SJCRH30 (cell line): ENCODE measurements at places on chromosomes 13 and 19. TPM values are rescaled to one million over a fixed set of nuclear protein-coding genes. Genes with fewer than 3 reads are reported as not detected.
A peak's percentile ranks its signal among the peaks of the same experiment; 100 is the strongest.

- H3K27ac ChIP-seq, result no peak overlapping the region
- no peaks in the 10 kb centered on the region; the same call in 1 of the 2 replicates for H3K27me3 ChIP-seq
- no peaks in the 10 kb centered on the region for H3K4me1 ChIP-seq
- no peak overlapping the region for H3K4me3 ChIP-seq
Measured at GRCh38 chr13:74978591-74978990, 503.4 kb downstream of the TBC1D4 start.

DNA sequence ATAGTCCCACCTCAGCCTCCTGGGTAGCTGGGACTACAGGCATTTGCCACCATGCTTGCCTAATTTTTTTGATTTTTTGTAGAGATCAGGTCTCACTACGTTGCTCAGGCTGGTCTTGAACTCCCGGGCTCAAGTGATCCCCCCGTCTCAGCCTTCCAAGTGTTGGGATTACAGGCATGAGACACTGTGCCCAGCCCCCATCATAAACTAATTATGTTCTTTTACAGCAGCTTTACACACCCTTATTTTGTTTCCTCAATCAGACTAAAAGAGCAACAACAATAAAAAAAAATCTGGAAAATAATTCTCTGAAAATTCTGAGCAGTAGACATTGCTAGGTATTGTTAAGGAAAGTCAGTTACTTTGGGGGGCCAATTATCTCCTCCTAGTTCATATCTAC is 35.7 kb downstream of the STARD13 start:
- peaks cover 50% of the 10 kb centered on the region for H3K4me1 ChIP-seq
- H3K27me3 ChIP-seq, result no peaks in the 10 kb centered on the region
- no peak for DNase-seq
- H3K36me3 ChIP-seq, result peaks cover 3% of the 10 kb centered on the region; the same call in 1 of the 2 replicates
- no peak overlapping the region for H3K4me3 ChIP-seq

DNA sequence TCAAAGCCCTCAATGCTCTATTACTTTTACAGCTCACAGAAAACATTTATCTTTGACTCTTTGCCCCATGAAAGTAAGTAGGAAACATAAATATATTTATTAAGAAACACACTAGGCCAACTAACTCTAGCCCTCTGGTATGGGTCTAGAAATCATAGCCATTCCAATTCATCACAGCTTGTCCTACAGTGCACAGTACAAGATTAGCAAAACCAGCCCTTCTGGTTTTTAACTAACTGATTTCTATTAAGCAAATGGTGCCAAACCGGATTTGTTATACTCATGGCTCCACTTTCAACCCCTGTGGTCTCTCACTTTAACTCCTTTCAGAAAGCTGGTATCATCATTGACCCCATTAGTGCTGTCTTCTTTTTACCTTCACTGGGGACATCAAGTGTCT is 5.6 kb upstream of the LRRC63 start:
- no peaks in the 10 kb centered on the region for H3K36me3 ChIP-seq
- no peaks in the 10 kb centered on the region for H3K4me1 ChIP-seq
- no peaks in the 10 kb centered on the region for H3K27me3 ChIP-seq
- DNase-seq, result no peak

GRCh38 chr13:98014766-98015165 is 61.3 kb downstream of the IPO5 start:
- H3K36me3 ChIP-seq, result peaks cover 92% of the 10 kb centered on the region
- H3K4me1 ChIP-seq, result no peaks in the 10 kb centered on the region; the same call in 1 of the 2 replicates
- no peak for DNase-seq
- H3K27me3 ChIP-seq, result no peaks in the 10 kb centered on the region

GRCh38 chr19:32131005-32131404 is 214.4 kb upstream of the ZNF507 start:
- peaks cover 18% of the 10 kb centered on the region for H3K4me1 ChIP-seq
- no peak overlapping the region for H3K4me3 ChIP-seq
- H3K27me3 ChIP-seq, result no peaks in the 10 kb centered on the region
- no peaks in the 10 kb centered on the region for H3K36me3 ChIP-seq
- no peak overlapping the region for H3K27ac ChIP-seq

- no peak overlapping the region for H3K27ac ChIP-seq
- no peaks in the 10 kb centered on the region for H3K36me3 ChIP-seq
- DNase-seq, result peak; percentile 13
- peaks cover 8% of the 10 kb centered on the region for H3K4me1 ChIP-seq
Measured at GRCh38 chr13:101838323-101838722, 385.8 kb downstream of the ITGBL1 start.

DNA sequence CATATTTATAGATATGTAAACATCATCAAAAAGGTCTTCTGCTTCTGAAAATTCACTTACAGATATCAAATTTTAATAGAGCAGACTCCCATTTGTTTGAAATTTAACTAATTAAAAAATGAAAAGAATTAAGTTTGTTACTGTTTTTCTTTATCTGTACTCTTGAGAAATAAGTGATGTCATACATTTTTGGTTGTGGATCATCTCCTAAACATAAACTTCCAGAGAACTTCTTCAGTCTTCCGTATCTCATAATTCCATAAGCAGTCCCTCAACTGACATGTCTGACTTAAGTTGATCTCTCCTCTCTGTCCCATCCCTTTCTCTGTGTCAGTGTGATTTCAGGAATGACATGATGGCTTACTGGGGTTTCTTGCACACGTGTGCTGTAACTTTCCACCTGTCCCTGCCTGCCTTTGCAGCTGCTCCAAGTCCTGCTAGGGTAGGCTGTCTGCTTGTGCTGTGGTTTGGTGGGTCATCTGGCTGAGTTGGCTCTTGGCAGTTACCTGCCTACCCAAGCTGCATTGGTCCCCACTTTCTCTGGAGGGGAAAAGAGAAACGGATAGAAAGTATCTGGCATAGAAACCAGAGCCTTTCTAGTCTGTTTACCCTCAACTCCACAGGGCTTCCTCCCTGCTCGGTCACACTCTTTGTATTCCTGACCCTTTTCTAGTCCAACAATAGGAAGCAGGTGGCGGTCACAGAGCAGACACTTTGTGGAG is 127.1 kb downstream of the GGACT start:
- DNase-seq, result peak; percentile 19
- H3K4me1 ChIP-seq, result peaks cover 8% of the 10 kb centered on the region; the same call in 1 of the 2 replicates
- H3K27me3 ChIP-seq, result no peaks in the 10 kb centered on the region
- no peaks in the 10 kb centered on the region for H3K36me3 ChIP-seq

DNA sequence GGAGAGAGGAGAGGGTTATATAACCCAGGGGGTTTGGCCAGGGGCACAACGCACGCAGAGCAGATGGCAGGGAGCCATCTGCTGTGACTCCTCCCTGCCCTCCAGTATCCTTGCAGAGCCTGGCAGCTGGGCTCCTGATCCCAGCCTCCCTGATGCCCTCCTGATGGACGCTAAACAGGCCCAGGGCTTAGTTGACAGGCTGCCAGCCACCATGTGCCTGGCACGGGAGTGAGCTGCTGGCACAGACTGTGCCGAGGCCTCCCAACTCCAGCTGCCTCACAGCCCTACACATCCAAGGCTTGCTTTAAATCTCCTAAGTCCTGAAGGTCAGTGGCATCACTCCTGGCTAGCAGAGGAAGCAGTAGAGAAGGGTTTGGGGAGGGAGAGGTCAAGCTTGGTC is 16.7 kb downstream of the SYDE1 start:
- peaks cover 11% of the 10 kb centered on the region; the same call in 1 of the 2 replicates for H3K4me1 ChIP-seq
- no peak overlapping the region for H3K4me3 ChIP-seq
- H3K36me3 ChIP-seq, result peaks cover 25% of the 10 kb centered on the region
- H3K27me3 ChIP-seq, result no peaks in the 10 kb centered on the region
- DNase-seq, result no peak

DNA sequence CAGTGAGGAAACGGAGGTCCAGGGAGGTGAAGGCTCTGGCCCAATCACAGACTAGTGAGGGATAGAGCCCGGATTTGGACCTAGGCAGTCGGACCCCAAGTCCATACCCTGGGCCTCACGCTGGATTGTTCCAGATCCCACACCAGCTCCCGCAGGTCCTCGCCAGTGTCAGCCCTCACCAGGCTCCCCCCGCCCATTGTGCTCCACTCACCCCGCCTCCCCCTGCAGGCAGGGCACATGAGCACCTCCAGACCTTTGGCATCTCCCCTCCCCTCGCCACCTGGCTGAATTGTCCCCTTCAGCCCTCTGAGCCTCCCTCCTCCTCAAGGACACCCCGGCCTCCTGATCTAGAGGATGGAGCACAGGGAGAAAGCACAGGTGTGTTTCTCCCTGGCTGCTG is 152.4 kb downstream of the KATNAL1 start:
- H3K4me1 ChIP-seq, result no peaks in the 10 kb centered on the region
- H3K27me3 ChIP-seq, result no peaks in the 10 kb centered on the region; the same call in 1 of the 2 replicates
- H3K4me3 ChIP-seq, result no peak overlapping the region
- DNase-seq, result no peak
- no peaks in the 10 kb centered on the region for H3K36me3 ChIP-seq
- H3K27ac ChIP-seq, result no peak overlapping the region

- H3K4me1 ChIP-seq, result no peaks in the 10 kb centered on the region
- H3K27ac ChIP-seq, result no peak overlapping the region
- no peaks in the 10 kb centered on the region for H3K36me3 ChIP-seq
Measured at GRCh38 chr13:33659466-33659865, 158.5 kb upstream of the RFC3 start.

GRCh38 chr13:96782186-96782585 is 212.1 kb downstream of the OXGR1 start:
- no peak overlapping the region for H3K4me3 ChIP-seq
- H3K27me3 ChIP-seq, result no peaks in the 10 kb centered on the region
- DNase-seq, result no peak
- no peaks in the 10 kb centered on the region for H3K36me3 ChIP-seq
- no peaks in the 10 kb centered on the region for H3K4me1 ChIP-seq
- H3K27ac ChIP-seq, result no peak overlapping the region

DNA sequence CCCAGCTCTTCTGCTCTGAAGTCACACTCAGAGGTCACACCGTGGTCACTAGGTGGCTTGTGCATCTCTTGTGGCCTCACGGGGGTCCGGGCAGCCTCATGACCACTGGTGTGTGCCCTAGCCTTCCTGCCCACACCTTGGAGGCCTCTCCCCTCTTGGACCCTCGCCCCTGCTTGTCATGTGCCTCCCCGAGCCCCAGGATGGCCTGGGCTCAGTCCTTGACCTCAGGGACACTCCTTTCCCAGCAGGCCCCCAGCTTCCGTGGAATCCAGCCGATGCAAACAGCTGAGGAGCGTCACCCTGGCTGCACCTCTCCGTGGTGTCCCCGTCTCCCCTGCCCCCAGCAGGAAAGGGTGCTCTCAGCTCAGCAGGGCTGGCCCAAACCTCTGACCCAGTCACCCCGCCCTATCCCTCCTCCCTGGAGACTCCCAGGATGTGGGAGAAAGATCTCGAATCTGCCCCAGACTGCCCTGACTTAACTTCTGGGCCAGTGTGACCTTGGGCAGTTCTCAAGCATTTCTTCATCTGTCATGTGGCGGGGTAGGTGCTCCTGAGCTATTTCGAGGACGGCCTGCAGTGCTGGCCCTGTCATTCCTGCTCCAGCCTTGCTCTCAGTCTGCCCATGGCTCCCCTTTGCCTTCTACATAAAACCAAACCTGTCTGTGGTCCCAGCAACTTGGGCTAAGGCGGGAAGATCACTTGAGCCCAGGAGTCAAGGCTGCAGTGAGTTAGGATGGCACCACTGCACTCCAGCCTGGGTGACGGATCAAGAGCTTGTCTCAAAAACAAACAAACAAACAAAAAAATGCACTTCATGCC is 4.6 kb upstream of the SLC25A42 start:
- no peak overlapping the region for H3K4me3 ChIP-seq
- H3K27me3 ChIP-seq, result no peaks in the 10 kb centered on the region
- peaks cover 10% of the 10 kb centered on the region for H3K4me1 ChIP-seq
- H3K27ac ChIP-seq, result no peak overlapping the region
- peaks cover 19% of the 10 kb centered on the region for H3K36me3 ChIP-seq
- DNase-seq, result no peak

GRCh38 chr19:23116802-23117571 is at the start of gene ZNF730:
Gene ZNF730 (plus strand): TSS chr19:23117025. CDS start chr19:23117174, 149 bp downstream.
- peak within 1 kb of the TSS; percentile 70 for H3K4me3 ChIP-seq
- H3K27ac ChIP-seq, result peak within 1 kb of the TSS; percentile 93
- H3K36me3 ChIP-seq, result peaks cover 24% of the 10 kb centered on the region
- H3K4me1 ChIP-seq, result no peaks in the 10 kb centered on the region

DNA sequence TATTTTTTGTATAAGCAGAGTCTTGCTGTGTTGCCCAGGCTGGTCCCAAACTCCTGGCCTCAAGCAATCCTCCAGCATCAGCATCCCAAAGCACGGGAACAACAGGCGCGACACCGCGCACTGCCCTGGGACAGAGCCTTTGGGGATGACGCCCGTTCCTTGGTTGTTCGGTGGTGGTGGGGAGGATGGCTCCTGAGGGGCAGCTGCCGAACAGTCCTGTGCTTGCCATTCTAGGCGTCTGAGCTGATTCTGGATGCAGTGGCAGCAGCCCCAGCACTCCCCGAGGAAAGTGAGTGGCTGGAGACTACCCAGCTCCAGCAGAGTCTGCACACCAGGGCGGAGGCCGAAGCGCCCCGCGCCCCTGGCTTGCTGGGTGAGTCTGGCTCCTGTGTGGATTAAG is 6.8 kb upstream of the ZNF135 start:
- no peaks in the 10 kb centered on the region for H3K36me3 ChIP-seq
- H3K27ac ChIP-seq, result no peak overlapping the region
- no peaks in the 10 kb centered on the region for H3K27me3 ChIP-seq
- H3K4me3 ChIP-seq, result no peak overlapping the region
- H3K4me1 ChIP-seq, result no peaks in the 10 kb centered on the region

GRCh38 chr19:8352134-8352827 is 9.2 kb upstream of the KANK3 start:
- no peaks in the 10 kb centered on the region for H3K36me3 ChIP-seq
- DNase-seq, result no peak
- H3K27me3 ChIP-seq, result no peaks in the 10 kb centered on the region

- peak overlapping the region; percentile 100 for H3K27ac ChIP-seq
- H3K36me3 ChIP-seq, result no peaks in the 10 kb centered on the region
- no peaks in the 10 kb centered on the region for H3K27me3 ChIP-seq
- peak; percentile 93 for DNase-seq
- no peak overlapping the region for H3K4me3 ChIP-seq
- H3K4me1 ChIP-seq, result peaks cover 64% of the 10 kb centered on the region
Measured at GRCh38 chr13:30829145-30829832, 76.8 kb upstream of the MEDAG start.

GRCh38 chr19:16897029-16897855 is 8.4 kb downstream of the F2RL3 start:
- H3K27me3 ChIP-seq, result no peaks in the 10 kb centered on the region
- no peaks in the 10 kb centered on the region for H3K4me1 ChIP-seq

GRCh38 chr19:16945364-16945714 is 56.5 kb downstream of the F2RL3 start:
- H3K4me3 ChIP-seq, result no peak overlapping the region
- H3K4me1 ChIP-seq, result no peaks in the 10 kb centered on the region
- DNase-seq, result no peak
- H3K27me3 ChIP-seq, result 0 out of 2 replicates have a peak, but pooled peaks cover 1% of the 10 kb centered on the region
- no peaks in the 10 kb centered on the region for H3K36me3 ChIP-seq
- no peak overlapping the region for H3K27ac ChIP-seq

FXYD3 gene
- not detected in 2 replicates for total RNA-seq

KIR2DL1 gene
- total RNA-seq, result not detected in 2 replicates

DIAPH3 gene
- 29.6 and 37.7 TPM in 2 replicates for total RNA-seq

DNMT1 gene
- 122 and 151 TPM in 2 replicates for total RNA-seq

ZNF586 gene
- 14.6 TPM in 2 replicates for total RNA-seq

PGLYRP2 gene
- not detected in 2 replicates for total RNA-seq

KCNK6 gene
- total RNA-seq, result 2.4 and 3.2 TPM in 2 replicates
